ENCODE measurements at places on chromosomes 2 and 18.

DNA sequence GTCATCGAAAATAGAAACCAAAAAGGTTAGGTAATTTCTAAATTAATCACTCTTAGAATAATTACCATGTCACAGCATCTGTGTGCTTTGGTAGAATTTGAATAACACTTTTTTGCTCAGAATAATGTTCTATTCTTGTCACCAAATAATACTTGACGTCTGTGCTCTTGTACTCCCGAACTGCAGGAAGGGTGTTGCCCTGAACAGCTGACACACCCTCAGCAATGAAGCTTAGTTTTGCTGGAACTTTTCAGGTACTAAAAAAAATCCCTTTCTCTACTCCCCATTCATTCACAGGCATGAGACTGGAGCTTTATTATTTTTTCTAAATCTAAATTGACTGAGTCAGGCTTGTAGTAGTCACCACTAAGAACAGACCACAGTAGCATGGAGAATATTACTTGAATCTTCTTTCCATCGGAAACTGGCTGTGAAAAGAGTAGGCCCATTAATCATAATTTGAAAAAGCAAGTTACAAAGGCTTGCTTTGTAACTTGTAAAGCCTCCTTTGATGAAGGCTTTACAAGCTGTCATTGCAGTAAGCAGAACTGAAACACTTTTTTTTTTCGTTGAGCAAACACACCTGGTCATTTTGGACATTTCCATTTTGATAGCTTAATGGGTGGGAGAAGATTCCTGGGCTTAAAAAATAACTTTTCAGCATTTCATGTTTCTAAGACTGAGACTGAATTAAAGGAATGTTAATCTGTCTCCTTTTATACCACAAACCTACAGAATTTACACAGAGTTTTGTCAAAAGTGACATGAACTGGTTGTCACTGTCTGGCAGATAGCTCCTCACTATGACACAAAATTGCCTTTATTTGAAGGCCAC lies 70.3 kb upstream of the PELI1 start:
- DNase-seq = no peak

DNA sequence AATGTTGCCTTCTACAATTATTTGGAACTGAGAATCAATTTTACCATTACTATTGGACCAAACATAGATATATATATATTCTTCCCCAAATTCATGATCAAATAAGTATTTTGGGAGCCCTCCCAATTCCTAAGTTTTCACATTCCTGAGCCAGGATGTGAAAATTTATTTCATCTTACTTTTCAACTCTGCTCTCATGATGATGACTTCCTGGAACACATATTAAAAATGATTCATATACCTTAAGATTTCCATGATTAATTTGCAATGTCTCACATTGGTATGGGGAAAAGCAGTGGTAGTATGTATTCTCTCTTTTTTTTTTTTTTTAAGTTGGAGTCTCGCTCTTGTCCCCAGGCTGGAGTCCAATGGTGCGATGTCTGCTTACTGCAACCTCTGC lies 596.1 kb upstream of the ZEB2 start:
- no peak for DNase-seq

GRCh38 chr2:99636144-99637034 lies 146.6 kb upstream of the REV1 start:
- DNase-seq = peak; percentile 79

DNA sequence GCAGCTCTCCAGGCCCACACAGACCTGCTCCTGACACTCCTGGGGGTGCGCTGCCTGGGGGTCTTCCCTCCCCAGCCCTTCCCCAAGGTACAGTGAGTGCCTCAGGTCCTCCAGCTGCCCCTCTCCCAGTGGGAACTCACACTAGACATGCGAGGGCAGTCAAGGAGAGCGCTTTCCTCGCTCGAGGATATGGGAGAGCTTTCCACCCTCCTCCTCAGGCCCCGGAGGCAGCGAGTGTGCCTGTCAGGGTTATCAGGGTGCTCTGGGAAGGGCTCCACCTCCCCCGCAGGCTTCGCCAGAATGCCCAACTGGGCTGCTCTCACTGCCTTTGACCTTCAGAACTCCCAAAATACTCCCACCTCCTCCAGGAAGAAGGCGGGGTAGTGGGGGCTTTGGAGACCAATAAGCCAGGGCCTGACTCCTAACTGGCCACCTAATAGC lies 85.7 kb upstream of the LAPTM4A start:
- no peak for DNase-seq

GRCh38 chr18:35060122-35060815 lies 19.1 kb downstream of the MAPRE2 start:
- no peak for DNase-seq

- DNase-seq = peak; percentile 25
Observed at GRCh38 chr2:238964544-238965067, 116.7 kb downstream of the TWIST2 start.

DNA sequence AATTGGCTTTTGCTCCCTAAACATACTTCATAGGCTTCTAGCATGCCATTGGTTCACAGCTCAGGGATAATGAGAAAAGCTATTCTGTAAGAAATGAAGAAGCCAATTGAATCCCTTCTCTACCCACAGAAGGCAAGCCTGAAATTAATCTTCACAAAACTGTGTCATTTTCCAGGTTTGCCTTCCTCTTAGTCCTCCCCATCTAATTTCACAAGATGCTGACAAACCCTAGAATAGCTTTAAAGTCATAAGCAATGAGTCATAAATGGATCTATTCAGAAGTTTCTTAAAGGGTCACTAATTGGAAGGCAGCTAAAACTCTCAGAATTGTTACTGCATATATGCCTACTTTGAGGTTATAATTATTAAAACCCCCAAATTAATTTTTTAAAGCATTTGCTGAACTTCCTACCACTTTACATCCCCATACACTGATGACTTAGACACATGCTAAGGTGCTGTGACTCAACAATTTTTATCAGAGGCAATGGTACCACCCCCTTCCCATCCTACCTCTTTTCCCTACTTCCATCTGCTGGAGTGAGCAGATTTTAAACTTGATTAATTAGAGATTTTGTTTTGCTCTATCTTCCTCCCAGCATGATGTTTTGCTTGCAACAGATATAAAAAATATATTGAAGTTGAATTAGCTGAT lies 51.3 kb upstream of the NABP1 start:
- DNase-seq = no peak
